ENCODE measurements at places on chromosomes 7 and 10.

- DNase-seq: no peak
These were observed 47.6 kb upstream of the NANOS1 start for GRCh38 chr10:118981946-118982345.

GRCh38 chr10:125132344-125132743 lies 28.0 kb downstream of the CTBP2 start:
- no peak for DNase-seq

GRCh38 chr10:287814-288213 lies 152.6 kb downstream of the ZMYND11 start:
- DNase-seq: no peak

GRCh38 chr10:7515439-7515838 lies 104.6 kb upstream of the SFMBT2 start:
- DNase-seq: no peak

Data from GM12878 (cell line).